ENCODE measurements at places on chromosomes 11 and 22.

- DNase-seq: no peak
These were observed 19.4 kb downstream of the HTR3A start for GRCh38 chr11:113994077-113994954.

- no peak for DNase-seq
These were observed 1130.3 kb upstream of the CNTN5 start for GRCh38 chr11:97890466-97890865.

- no peak for DNase-seq
These were observed 13.3 kb downstream of the ATXN10 start for GRCh38 chr22:45684752-45685574.

DNA sequence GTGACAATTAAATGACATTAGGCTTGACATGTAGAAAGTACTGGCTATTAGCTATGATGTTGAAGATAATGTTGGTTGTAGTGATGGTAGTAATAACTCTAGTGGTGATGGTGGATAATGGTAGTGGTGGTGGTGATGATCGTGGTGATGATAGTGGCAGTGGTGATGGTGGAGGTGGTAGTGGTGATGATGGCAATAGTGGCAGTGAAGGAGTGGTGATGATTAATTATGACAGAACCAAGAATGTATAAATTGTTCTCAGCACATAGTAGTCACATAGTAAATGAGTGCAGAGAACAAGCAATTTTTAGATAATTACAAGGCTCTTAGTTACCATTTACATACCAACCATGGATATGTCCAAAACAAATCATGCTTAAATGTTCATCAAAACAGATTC, 5.3 kb upstream of the CD44 start:
- DNase-seq: no peak

DNA sequence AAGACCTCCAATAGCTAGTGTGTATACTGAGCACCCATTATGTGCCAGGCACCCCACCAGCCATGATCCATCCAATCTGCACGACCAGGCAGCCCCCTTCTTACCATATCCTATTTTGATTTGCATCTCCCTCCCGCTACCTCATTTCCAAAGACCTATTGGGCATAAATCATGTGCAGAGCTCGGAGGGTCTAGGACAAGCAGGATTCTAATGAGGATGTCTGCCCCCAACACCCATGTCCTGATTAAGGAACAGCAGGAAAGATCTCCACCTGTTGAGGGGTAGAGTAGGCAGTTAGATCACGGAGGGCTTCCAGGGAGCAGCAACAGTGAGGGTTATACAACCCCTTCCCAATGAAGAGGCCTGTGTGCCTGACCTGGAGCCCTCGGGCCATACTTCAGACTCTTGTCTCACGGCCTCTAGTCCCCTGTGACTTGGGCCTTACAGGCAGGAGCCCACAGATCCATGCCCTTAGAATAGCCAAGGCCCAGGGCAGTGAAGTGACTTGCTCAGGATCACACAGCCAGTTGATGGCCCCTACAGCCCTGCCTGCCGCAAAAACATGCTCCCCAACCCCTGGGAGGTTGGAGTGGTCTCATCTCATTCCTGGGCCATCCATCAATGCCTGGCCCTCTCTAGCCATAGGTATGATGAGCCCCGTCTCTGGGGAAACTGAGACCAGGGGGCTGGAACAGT, 3.5 kb downstream of the RAB3IL1 start:
- DNase-seq: no peak

DNA sequence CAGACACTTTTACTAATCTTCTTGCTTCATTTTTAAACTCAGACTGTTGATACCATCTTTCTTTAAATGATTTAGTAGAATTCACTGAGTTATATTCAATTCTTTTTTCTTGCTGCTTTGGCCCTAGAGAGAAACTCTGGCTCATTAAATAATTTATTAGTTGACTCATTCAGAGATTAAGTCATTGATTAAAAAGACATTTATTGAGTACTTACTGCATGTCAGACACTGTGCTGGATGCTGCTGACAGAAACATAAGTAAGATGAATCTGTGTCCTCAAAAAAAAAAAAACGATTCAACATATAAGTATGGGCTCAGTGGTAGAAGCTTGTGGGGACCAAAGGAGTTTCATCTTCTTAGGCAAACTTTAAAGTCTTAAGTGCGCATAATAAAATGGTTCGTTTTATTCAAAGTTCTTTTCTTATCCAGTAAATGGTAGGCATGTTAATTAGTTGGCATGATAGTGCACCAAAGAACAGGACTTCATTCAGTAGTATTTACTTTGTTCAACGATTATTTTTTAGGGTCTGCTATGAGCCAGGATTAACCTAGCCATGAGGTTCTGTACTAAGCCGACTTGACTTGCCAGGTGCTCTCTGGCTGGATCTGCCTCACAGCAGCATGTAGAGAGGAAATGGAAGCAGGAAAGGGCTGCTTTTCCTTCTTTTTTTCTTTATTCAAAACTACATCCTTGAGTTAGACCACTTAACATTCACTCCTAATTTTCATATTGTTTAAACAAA, 281.0 kb upstream of the CTSC start:
- DNase-seq: no peak

- no peak for DNase-seq
These were observed 24.7 kb downstream of the PATZ1 start for GRCh38 chr22:31321421-31321820.

- no peak for DNase-seq
These were observed 6.6 kb downstream of the TREH start for GRCh38 chr11:118672846-118673245.

- DNase-seq: no peak
These were observed 58.4 kb upstream of the PSMA1 start for GRCh38 chr11:14578541-14578956.

- no peak for DNase-seq
These were observed 9.3 kb downstream of the TKFC start for GRCh38 chr11:61342207-61342803.

Data from left ventricle myocardium inferior (tissue), 1 donor.